Ovary (tissue), 10 donors: ENCODE measurements at places on chromosomes 3 and 15. TPM values are rescaled to one million over a fixed set of nuclear protein-coding genes. Genes with fewer than 3 reads are reported as not detected.

The DISP2 gene
- 0.48 TPM for total RNA-seq

The TUSC2 gene
- total RNA-seq: 25.8 TPM

DNA sequence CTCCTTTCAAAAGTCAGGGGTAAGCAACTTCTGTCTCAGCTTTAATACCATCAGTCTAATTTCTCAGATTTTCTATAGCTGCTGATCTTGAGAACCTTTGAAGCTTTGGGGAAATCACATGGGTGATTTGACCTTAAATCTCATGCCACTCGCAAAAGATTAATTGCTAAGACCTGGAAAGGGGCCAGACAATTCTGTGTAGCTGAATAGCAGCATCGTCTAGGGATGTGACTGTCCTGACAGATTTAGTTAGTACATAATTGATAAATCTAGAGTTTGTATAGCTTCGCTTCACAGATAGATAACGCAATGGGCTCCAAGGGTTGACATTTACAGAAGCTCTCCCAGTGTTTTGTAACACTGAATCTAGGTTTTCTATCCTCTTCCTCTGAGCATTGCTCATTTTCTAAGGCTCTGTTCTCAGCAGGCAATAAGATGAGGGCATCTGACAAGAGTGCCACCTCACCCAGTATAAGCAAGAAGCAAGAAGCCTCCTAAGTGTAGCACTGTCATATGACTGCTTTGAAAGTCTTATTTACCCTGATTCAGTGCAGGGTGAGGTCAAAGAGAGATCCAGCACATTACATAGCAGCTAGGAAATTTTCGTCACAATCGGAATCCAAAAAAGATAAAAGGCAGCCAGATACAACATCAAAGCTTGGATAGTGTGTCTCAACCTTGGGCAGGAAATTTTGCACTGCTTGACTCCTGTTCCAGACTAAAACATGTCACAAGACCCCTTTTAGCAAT, 47.7 kb upstream of the DUT start:
- no peak for DNase-seq

DNA sequence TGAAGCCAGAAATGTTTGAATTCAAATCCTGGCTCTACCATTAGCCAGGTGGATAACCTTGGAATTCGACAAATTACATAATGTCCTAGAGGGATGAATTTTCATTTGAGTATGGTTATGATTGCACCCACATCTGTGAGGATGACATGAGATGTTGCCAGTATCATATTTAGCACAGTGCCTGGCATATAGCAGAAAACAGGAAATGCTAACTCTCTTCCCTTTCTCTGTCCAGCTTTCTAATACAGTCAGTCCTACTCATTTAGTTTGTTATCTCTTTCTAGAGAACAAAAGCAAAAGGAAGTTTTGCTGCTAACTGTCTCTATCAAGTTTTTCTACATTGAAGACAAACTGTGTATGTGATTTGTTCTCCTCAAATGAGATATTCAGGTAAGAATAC, 231.7 kb downstream of the CPNE4 start:
- DNase-seq: no peak

- no peak for DNase-seq
Observed at GRCh38 chr15:100596792-100597191, 5.2 kb downstream of the LINS1 start.

The STRIT1 gene
- not detected for total RNA-seq

The FHIT gene
- 11.1 TPM for total RNA-seq

GRCh38 chr15:101123222-101123910, 128.5 kb downstream of the CHSY1 start:
- DNase-seq: no peak

GRCh38 chr15:94230431-94230882, 904 bp upstream of the MCTP2 start:
- no peak for DNase-seq

The GOLGA6D gene
- not detected for total RNA-seq

The SCN11A gene
- 0.17 TPM for total RNA-seq
